ENCODE measurements at places on chromosomes 6 and 20.

DNA sequence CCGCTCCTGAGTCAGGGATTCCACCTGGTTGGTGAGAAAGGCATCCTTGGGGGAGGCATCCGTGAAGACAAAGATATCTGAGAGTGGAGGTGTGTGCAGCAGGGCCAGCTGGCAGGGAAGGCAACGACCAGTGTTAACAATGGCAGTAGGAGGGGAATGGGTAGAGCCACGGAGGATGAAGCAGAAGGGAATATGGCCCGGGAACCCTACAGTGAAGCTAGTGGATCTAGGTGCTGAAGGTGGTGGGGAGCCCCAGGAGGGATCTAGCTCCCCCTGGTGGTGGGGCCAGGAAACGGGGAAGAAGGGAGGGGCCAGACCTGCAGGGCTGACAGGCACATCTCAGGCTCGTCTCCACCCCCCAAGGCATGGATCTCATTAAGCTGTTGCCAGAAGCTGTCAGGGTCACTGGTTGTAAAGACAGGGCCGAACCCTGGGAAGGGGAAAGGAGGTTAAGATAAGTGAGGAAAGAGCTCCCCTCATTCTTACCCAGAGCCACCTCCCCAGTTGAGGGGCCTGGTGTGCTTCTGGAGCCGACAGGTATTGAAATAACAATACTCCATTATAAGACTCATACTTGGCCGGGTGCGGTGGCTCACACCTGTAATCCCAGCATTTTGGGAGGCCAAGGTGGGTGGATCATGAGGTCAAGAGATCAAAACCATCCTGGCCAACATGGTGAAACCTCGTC lies 7.3 kb downstream of the VWA7 start:
- DNase-seq = peak; percentile 29

GRCh38 chr6:46491628-46492547 lies 639 bp upstream of the RCAN2 start:
- DNase-seq = peak; percentile 90

- DNase-seq = peak; percentile 38
Measured at GRCh38 chr20:18694071-18694470, 106.2 kb downstream of the DTD1 start.

GRCh38 chr6:130624046-130624445 lies 203.2 kb upstream of the SMLR1 start:
- DNase-seq = no peak

DNA sequence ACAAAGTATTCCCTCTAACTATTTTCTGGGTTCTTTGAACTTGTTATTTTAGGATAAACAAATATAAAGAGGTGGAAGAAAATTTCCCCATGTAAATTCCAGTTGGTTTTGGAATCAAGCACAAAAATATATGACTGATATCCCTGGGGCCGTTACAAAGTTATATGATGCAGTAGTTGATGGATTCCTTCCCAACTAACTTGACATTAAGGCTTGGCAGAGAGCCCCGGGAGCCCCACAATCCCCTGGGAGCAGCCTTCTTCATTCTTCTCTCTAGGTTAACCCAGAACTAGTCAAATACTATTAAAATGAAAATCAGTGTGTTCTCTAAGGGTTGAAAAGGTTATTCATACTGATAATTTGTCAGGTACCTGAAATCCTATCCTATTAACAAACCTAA lies 508.9 kb upstream of the SOX4 start:
- DNase-seq = no peak

DNA sequence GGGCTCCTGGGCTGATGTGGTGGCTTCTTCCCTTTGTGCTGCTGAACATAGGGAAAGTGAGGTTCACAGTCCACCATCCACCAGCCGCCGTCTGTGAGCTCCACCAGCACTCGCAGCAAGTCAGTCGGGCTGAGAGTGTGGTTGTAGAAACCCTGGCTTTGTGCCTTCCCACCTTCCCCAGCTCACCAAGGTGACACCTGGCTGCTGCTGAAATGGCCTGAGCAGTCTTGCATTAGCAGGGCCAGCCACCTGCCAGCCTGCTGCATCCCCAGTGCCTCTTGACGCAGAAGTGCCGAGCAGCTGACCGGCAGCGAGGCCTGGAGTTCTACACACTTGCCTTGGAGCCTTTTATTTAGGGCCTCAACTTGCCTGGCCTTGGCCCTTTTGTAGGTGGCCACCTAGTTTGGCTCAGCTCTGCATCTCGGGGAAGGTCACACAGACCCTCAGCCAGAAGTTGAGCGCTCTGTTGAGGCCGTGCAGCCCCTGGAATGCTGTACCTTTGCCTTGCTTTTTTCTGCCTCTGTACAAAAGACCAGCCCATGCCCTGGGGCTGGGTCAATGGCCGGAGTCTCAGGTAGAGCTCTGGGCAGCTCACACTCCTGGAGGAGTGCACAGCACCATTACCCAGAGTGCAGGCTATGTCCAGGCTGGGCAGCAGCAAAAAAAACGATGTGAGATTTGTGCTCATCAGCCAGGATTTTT lies 76.5 kb downstream of the PTPN1 start:
- no peak for DNase-seq

DNA sequence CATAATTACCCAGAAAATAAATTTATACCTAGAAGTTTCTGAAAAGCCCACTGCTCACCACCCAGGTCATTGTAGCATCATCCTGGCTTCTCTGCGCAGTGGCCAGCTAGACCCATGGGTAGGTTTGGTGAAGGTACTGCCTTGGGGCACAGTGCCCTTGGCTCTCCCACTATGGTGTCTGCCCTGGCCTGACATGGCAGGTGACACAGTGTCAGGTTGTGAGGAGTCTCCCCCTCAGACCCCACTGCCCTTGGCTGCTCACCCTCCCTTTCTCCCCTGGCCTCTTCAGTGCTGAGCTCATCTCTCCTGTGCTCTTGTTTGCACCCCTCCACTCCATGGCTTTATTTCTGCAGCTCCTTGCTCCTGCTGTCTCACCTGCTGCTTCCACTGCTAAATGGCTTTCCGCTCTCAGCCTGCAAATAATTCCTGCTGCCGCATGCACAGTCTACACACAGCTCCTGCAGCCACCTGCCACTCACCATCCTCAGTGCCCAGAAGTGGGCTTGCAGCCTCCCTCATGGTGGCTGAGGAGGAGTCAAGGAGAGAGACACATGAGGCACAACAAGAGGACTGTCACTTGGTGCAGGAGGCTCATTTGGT lies 313.4 kb upstream of the MOCS1 start:
- DNase-seq = no peak

GRCh38 chr6:63672582-63673129 lies 37.1 kb downstream of the PHF3 start:
- DNase-seq = no peak

DNA sequence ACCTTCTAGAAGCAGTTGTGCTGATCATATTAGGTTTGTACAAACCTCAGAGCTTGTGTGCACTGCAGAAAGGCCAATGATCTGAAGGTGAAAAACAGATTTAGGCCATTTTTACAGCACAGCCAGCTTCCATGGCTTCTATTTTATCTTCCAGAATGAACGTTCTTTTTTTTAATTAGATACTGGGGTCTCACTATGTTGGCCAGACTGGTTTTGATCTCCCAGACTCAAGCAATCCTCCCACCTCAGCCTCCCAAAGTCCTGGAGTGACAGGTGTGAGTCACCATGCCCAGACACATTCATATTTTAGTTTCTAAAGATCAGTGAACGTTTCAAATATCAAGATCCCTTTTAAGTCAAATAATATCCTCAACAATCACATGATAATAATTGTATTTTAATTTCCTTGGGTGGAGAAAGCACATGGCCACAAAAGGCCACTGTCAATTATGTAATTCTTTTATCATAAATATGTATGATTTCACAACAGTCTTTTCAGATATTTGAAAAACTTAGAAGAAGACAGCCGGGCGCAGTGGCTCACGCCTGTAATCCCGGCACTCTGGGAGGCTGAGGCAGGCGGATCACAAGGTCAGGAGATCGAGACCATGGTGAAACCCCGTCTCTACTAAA lies 326.7 kb upstream of the JARID2 start:
- DNase-seq = no peak

All from retina (tissue), 1 donor.